Activated effector memory CD4-positive, alpha-beta T cell treated with anti-CD3 and anti-CD28 coated beads, Interleukin-2, amount 50 U/mL, for 16 hours (primary cell): ENCODE measurements at places on chromosomes 11 and 22.

DNA sequence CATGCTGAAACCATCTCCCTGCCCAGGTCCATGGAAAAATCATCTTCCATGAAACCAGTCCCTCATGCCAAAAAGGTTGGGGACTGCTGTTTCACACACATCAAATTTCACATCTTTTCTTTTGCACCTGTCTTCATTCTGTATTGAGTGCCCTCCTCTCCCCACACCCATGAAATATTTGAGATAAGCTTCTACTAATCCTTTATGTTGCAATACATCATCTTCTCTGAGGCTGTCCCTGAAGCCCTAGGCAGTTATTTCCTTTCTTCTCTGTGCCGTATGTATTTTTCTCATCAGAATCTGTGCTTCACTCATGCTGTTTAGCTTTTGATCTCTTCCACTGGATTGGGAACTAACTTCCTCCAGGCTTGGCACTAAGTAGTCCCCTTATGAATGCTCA lies 40.0 kb upstream of the RRM1 start:
- no peak for DNase-seq

DNA sequence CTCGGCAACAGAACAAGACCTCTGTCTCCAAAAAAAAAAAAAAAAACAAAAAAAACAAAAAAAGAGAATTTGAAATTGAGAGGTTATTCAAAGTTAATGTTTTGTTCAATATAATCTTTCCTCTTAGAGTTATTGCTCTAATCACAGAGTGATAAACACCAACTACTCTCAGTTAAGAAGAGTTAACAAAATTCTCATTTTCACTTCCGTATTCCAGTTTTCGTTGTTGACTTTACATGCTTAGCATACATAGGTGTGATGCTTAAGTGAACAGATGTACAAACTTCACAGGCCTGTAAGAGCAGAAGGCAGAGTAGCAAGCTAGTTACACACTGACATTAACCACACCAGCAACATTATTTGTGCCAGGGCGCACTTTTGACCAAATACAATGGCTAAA lies 12.3 kb downstream of the EIF4ENIF1 start:
- DNase-seq, result no peak

GRCh38 chr11:70587075-70587389 lies 188.7 kb downstream of the CTTN start:
- no peak for DNase-seq

GRCh38 chr22:35914665-35915476 lies 113.8 kb downstream of the RBFOX2 start:
- no peak for DNase-seq

DNA sequence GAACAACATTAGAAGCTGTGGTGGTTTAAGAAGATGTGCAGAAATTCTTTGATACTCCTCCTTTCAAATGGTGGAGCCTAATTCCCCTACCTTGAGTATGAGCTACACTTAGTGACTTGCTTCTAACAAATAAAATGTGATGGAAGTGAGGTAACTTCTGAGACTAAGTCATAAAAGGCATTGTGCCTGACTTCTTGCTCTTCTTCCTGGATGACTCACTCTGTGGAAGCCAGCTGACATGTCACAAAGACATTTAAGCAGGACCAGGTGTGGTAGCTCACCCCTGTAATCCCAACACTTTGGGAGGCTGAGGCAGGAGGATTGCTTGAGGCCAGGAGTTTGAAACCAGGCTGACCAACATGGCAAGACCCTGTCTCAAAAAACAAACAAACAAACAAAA lies 3.9 kb upstream of the PLA2G3 start:
- DNase-seq, result no peak

- DNase-seq, result no peak
Measured at GRCh38 chr11:101912823-101913284, 2.0 kb upstream of the CEP126 start.

GRCh38 chr11:130131961-130132850 lies 27.4 kb upstream of the ST14 start:
- peak; percentile 75 for DNase-seq
